ENCODE measurements at places on chromosomes 3 and 15.

DNA sequence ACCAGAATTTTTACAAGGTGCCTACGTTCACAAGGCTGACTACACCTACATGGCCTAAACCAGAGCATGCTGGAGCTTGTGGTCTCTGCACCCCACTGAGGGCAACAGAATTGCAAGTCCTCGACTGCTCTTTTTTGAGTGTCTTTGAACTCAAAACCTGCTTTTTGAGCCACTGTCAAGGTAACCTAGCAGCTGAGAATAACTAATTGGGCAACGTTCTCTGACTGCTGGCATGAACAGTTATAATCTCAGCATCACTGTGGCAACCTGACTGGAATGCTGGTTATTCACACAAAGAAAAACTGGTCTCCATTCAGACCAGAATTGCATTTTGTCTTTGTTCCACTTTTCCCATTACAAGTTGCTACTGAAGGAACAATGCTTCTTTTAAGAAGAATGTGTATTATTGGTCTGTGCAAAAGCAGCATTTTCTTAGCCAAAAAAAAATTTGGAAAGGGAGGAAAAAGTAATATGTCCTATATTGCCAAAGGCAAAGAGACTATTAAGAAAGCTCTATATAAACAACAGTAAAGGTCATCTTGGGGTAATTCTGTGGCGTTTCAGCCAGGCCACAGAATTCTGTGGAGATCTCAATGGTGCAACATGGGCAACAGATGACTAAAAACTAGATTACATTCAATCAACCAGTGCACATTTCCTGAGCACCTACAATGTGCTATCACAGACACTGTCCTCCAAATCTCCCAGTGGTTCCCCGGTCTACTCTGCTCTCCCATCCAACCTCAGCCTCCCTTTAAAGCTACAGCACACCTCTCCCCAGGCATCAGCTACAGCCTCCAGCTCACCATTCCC, 76.8 kb downstream of the TNIK start:
- DNase-seq = no peak

DNA sequence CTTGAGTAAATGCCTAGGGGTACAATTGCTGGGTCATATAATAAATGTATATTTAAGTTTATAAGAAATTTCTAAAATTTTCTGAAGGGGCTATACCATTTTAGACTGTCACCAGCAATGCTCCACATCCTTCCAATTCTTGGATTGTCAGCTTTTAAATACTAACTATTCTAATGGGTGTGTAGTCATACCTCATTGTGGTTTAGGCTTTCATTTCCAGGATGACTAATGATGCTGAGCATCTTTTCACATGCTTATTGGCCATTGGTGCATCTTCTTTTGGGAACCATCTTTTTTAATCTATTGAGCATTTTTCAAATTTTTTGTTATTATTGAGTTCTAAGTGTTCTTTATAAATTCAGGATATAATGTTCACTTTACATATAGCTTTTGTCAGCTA, 52.5 kb upstream of the CORO2B start:
- no peak for DNase-seq

DNA sequence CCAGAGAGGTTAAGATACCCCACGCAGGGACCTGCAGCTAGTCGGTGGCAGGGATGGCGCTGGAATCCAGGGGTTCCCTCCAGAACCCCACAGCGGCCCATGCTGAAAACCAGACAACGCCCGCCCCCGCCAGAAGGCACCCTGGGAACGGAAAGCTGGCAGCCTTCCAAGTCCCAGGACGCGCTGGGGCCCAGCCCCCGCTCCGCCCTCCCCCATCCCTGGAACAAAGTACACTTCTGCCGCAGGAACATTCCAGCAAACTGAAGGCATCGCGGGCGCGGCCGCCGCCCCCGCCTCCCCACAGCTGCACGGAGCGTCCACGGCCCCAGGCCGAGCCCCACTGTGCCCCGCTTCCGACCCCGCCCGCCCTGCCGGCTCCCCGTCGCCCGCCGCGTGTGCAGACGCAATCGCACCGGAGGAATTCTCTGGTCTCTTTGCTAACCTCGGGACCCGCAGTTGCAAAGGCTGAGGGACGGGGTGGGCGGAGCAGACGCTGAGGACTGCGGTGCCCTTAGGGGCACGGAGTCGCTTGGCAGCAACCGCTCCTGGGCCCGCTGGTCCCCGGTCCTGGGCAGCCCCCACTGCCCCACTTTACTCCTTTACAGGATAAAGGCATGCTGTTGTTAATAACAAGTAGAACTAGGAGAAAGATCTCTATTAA, 44.8 kb upstream of the RNU6-1 start:
- peak; percentile 67 for DNase-seq

DNA sequence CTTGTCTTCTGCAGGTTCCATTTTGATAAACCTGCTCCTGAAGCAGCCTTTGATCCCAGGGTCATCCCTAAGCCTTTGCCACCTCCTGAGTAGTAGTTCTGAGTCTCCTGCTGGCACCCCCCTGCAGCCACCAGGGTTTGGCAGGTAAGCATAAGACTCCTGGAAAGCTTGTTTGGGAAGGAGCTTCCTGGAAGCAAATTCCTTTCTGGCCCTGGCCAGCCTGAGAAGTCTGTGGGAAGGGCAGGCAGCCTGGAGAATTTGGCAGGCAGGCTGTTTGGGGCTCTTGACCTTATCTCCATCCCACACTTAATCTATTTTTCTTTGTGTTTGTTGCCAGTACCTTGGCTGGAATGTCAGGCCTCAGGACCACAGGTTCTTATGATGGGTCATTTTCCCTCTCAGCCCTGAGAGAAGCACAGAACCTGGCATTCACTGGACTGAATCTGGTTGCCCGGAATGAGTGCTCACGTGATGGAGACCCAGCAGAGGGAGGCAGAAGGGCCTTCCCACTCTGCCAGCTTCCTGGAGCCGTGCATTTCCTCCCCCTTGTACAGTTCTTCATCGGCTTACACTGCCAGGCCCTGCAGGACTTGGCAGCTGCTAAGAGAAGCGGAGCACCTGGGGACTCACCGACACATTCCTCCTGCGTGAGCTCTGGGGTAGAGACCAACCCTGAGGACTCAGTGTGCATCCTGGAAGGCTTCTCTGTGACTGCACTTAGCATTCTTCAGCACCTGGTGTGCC, 13.4 kb downstream of the ATRIP start:
- DNase-seq = no peak

DNA sequence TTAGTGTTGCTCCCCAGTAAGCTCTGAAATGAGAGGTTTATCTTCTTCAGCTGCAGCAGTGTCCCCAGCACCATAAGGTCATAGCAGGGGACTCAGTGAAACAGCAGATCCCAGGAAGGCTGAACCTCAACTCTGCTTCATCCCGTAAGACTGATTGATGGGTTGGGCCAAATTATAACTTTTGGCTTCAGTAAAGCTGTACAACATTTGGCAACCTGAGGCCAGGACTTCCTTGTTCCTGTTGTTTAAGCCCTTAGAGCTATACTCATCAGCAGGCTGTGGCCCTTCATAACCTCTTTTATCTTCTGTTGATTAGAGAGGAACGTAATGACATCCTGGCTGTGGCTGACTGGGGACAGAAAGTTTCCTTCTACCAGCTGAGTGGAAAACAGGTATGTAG, 29.0 kb downstream of the IFT122 start:
- DNase-seq = no peak

- DNase-seq = no peak
Measured at GRCh38 chr3:32276279-32276841, 37.9 kb downstream of the CMTM8 start.

DNA sequence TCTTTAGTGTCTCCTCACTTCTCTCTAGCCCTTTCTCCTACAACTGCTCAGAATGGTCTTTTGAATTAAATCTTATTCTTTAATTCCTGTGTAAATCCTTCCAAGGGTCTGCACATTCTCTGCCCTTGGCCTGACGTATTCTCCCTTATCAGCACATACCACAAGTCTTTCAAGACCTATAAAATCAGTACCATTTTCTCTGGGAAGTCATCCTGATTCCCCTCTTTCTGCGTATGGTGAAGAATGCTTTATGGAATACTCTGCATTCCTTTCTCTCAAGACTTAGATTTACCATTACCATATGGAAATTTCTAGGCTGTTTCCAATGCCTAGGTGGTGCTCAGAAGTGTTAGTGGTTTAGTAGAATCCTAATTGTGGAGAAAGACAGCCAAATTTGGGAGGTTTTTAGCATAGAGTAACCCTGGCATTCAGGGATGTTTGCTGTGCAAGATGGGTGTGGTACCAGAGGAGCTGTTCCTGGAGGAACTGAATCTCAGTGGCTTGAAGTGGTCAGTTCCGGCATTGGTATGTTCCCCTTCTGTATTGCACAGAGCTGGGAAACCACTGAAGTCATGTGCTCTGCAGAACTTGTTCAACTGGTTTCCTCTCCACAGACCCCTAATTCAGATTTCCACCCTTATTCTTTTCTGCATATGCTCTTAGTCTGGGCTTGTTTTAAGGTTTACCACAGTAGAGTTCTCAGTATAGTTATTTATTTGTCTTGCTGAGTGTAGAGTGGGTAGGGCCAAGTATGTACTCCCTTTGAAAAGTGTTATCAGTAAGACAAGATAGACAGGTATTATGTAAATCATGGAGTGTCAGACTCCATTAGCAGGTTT, 24.5 kb downstream of the IQGAP1 start:
- peak; percentile 33 for DNase-seq

DNA sequence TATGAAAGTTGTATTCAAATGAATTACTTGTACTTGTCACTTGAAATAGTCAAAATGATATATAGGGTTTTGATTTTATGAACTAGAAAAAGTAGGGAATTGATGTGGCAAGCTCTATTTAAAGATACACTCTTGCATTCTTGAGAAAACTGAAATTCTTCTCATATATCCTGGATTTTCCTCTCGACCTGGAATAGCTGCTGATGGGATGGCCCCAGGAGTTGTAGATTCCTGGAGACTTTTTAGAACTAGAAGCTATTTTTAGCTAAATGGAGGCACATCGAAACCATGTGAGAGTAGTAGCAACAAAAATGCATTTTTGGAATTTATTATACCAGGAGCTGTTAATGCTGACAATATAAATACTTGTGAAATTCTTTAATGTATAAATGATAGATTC, 125.9 kb downstream of the LEKR1 start:
- DNase-seq = no peak

GRCh38 chr3:2266606-2267005, 167.9 kb downstream of the CNTN4 start:
- DNase-seq = no peak

DNA sequence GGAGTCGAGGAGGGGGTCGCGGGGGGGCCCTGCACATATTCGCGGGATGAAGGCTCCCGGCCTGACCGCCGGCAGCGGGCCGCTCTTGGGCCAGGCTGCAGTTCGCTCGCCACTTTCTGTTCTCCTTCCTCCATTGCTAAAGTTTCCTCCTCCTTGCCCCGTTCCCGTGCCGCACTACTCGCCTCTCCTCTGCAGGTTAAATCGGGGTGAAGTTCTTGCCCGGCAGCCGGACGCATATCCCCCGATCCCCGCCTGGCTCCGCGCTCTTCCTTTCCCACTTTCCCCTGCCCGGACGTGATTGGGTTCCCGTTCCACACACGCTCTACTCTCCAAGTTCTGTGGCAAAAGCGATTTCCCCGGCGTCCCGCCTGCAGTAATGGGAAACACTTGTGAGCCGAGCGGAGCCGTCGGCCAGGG, 556 bp downstream of the CRYBG3 start:
- DNase-seq = peak; percentile 6

GRCh38 chr15:99073008-99073717, 31.7 kb upstream of the SYNM start:
- no peak for DNase-seq

GRCh38 chr3:25107918-25108617, 320.0 kb upstream of the RARB start:
- DNase-seq = no peak

GRCh38 chr3:188037195-188037718, 116.7 kb upstream of the LPP start:
- peak; percentile 30 for DNase-seq

- DNase-seq = no peak
Measured at GRCh38 chr3:108414007-108414406, 96.4 kb downstream of the MYH15 start.

GRCh38 chr3:28901018-28901417, 379.9 kb upstream of the RBMS3 start:
- DNase-seq = no peak

DNA sequence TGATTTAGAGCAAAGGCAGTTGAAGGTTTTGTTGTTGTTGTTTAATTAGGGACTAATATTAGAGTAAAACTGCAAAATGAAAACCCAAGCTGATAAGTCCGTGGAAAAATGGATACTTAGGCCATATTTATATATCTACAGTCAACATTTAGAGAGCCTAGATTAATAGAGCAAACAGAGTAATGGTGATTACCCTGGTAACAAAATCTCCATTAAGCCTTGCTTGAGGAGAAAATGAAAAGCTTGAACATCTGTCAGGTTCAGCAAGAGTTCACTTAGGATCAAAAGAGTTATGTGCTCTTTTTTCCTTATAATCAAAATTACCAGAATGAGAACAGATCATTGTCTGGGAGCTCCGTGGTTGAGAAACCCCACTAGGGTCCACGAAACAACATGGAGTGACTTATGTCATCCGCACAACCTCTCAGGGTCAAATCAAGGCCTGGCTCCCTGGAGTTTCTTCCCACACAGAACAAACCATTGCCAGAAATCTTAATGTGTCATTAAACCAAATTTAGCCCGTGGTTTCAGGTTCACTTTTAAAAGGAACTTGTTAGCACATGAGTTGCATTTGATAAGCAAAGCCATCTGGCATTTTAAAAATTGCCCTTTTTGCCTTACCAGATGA, 381.2 kb downstream of the GABRB3 start:
- no peak for DNase-seq

- no peak for DNase-seq
Measured at GRCh38 chr3:169054471-169054870, 609.0 kb downstream of the MECOM start.

GRCh38 chr15:47437491-47437890, 279.8 kb upstream of the SEMA6D start:
- DNase-seq = no peak

- no peak for DNase-seq
Measured at GRCh38 chr3:29171043-29171990, 109.6 kb upstream of the RBMS3 start.

GRCh38 chr15:81106560-81106959, 27.5 kb upstream of the CFAP161 start:
- peak; percentile 32 for DNase-seq

- no peak for DNase-seq
Measured at GRCh38 chr3:186839874-186840641, 2.5 kb upstream of the ADIPOQ start.

Data from NT2/D1 (cell line).